ENCODE measurements at places on chromosomes 4 and X.

DNA sequence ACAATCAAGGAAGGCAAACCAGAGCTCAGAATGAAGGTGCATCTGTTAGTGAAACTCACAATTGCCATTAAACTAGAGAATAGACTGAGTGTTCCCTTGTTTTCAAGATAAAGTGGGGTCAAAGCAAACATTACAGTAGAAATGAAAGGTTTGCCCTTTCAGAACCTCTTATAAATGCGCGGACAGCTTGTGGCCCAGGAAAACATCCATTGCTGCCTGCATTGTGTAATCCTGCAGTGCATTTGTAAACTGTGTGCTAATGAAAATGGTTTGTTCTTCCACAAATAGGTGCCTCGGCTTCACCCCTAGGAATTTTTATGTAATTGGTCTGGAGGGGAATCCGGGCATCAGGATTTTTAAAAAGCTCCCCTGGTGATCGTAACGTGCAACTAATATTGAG, 62.8 kb downstream of the SNX25 start:
- no peak for DNase-seq

GRCh38 chr4:24319387-24319786, 265.0 kb downstream of the DHX15 start:
- no peak for DNase-seq

- no peak for DNase-seq
Observed at GRCh38 chrX:7730071-7730470, 112.9 kb upstream of the VCX start.

DNA sequence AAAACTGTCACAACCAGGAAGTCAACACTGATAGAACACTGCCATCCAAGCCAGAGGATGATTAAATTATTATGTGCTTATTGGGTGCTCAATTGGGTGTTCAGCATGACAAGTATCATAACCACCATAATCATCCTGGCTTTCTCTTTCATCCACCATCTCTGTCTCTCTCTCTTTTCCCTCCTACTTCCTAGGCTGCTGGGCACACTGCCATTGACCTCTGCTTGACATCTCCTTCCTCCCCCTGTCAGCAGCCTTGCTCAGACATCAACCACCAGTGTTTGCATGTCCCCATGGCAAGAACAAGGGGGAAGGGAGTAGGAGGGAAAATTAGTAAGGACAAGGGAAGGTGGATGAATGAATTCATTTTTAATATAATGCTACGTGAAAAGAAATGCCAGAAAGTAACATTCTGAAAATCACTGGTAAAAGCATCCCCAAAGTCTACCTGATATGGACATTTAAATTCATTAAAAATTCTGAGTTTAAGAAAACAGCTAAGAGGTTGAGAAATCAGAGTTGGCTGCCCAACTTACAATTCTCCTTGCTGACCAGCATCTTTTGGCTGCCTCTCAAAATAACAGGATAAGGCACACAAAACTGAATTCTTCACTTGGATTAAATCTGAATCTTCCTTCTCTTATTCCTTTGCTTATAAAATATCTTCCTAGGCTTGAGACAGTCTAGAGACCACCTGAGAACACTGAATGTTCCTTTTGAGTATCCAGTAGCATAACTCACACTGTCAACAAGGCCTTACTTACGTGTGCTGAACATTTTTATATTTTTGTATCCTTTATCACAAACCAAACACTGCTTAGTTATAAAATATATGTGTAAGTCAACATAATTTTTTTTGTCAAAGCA, 48.5 kb downstream of the SNCA start:
- no peak for DNase-seq

DNA sequence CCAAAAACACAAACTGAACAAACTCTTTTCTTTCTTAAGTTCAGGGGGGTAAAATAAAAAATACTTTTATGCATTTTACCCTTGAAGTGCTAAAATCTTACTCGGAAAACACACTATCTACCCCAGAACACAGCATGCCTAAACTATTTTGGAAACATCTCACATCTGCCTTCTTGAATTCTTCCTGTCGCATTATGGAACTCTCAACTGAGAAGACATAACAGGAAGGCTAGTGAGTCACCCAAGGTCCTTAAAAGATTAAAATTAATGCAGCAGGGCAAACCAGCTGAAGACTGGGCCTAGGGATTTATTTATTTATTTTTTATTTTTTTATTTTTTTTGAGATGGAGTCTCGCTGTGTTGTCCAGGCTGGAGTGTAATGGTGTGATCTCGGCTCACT, 208.2 kb downstream of the APBB2 start:
- DNase-seq = no peak
